ENCODE measurements at places on chromosomes 3 and 15.

GRCh38 chr3:30751610-30752299, 142.7 kb downstream of the GADL1 start:
- DNase-seq = peak; percentile 32

GRCh38 chr3:136232413-136232812, 17.7 kb upstream of the PCCB start:
- no peak for DNase-seq

- no peak for DNase-seq
Observed at GRCh38 chr3:38588371-38588971, 61.0 kb downstream of the SCN5A start.

- DNase-seq = no peak
Observed at GRCh38 chr3:96977671-96978070, 163.3 kb downstream of the EPHA6 start.

DNA sequence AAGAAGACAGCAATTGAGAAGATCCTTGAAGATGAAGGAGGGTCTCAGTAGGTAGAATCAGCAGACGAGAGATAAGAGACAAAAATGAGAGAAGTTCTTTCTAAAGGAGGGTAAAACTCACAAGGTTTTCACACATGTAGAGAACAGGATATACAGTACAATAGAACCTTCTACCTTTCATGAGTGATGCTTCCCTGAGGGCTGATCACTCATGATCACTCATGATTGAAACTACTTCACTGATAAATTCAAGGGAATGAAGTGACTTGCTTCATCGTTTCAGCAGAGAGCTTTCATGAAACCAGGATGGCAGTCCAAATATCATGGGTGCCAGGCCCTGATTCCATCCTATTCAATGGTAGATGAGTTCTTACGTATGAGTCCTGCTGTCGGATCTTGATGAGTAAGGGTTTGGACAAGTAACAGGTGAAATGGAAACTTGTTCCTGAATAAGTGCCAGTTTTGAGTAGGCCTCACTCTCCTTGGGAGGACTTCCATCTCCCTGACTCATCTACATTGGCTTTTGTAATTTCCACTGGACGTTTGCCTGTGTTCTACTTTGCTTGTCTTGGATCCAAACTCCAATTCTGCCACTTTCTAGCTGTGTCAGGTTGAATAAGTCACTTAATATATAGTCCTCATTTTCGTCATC, 9.6 kb upstream of the CLDN16 start:
- DNase-seq = peak; percentile 85

DNA sequence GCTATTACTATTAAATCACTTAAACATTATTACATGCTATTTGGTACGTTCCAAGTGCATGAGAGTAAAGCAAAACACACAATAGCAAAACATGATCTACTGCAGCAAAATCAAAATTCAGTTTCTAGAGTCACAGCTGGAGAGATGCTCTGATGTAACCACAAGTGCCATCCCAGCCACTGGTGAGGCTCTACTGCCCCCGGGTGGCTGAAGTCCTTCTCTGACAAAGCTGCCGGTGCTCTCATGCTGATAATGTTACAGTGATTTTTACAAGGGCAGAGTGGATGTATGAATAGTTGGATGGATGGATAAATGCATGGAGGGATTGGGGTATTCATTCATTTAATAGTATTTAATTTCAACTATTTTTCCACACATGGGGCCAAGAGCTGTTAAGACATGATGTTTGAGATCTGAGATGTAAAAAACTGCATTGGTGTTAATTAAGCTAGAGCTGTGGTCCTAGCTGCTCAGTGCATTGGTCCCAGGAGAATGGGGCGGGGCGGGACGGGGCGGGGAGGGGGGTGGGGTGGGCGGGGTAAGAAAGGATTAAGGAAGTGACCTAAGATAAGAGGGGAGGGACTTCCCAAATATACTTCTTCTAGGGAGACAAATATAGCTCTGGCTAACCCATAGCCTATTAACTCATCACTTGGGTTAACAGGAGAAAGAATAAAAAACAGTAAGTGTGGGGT, 5.3 kb upstream of the SPESP1 start:
- DNase-seq = peak; percentile 70

GRCh38 chr3:49461443-49462171, 8.5 kb upstream of the DAG1 start:
- DNase-seq = no peak

DNA sequence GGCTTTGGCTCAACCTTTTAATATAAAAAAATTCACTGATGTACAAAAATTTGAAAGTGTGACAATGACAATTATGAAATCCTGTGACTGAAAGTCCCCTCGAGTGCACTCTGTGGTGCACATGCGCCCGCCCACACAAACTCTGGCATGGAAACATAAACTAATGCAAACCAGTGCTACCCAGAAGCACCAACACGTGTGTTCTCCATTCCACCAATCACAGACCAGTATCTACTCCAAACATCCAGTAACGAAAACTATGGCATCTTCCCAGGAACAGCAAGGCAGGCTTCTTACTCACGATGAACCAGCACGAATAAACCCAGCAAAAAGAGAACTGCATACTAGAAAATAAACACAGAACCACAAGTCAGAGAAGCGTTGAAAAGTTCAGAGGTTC, 11.7 kb upstream of the NMB start:
- DNase-seq = peak; percentile 98

DNA sequence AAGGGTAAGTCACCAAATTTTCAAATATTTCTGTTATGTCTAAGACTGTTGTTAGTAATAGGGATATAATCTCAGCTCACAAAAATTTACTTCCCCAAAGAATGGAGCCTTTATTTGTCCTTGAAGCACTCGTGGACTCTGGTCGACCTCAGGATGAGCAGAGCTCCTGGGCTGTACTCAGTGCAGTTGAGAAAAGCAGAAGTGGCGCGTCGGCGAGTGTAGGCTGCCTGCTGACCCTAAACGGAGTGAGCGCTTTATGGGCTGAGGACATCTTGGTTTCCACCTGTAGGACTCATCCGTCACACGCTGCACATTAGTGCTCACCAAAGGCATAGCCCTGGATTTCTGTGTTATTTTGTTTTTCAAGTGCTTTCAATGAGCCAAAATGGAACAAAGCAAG, 11.0 kb downstream of the GABRA5 start:
- no peak for DNase-seq

DNA sequence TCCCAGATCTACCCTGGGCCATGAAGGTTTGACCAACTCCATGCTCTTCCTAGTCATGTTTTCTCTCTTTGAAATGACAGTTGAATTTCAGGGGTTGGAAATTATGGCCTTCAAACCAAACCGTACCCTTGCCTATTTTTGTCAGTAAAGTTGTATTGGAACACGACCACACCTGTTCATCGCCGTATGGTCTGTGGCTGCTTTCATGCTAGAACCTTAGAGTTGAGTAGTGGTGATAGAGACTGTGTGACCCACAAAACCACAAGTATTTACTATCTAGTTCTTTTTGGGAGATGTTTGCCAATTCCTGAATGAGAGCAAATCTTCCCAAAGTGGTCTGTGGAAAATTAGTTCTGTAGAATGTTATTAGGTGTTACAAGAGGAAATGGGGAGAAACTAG, 24.0 kb upstream of the STARD5 start:
- no peak for DNase-seq

- DNase-seq = no peak
Observed at GRCh38 chr3:67559029-67559605, 95.3 kb downstream of the SUCLG2 start.

GRCh38 chr3:62968128-62968527, 92.9 kb upstream of the CADPS start:
- no peak for DNase-seq

- no peak for DNase-seq
Observed at GRCh38 chr15:74343127-74343796, 24.2 kb downstream of the CYP11A1 start.

DNA sequence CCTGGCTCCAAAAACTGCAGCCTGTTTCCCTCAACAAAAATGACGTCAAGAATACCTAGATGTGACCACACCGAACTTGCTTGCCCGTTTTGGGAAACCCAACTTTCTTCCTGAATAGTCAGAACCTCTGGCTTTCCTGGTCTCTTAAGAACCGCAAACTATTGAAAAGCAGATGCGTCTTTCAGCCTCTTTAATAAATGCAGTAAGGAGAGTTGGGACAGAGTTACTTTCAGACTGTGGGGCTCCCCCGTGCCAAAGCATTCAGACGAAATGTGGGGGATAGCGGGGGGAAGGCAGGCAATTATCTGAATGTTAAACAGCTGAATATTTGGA, 1.2 kb upstream of the PROK2 start:
- DNase-seq = peak; percentile 8

DNA sequence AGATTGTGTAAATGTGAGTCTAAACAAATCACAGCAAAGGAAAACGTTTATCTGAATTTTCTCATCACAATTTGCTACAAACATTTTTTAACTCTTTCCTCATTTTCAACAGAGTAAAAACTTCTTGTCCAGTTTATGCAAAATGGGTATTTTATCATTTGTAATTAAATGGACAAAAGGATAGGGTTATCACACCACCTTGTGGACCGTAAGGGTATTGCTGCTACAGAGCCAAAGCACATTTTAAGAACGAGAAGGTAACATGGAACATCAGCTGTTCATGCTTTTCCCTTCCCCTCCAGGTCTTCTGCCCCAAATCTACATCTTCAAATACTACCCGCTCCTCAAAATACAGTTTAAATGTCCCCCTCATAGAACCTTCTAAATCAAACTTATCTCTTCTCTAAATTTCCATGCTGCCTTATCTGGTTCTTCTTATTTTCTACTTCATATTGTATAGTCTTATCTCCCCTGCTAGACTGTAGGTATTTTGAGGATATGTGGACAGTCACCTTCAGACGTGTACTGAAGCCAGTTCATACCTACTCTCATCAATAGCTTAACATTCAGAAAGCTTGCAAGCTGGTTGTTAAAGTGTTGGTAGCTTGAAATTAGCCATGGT, 12.8 kb upstream of the SETMAR start:
- peak; percentile 47 for DNase-seq

DNA sequence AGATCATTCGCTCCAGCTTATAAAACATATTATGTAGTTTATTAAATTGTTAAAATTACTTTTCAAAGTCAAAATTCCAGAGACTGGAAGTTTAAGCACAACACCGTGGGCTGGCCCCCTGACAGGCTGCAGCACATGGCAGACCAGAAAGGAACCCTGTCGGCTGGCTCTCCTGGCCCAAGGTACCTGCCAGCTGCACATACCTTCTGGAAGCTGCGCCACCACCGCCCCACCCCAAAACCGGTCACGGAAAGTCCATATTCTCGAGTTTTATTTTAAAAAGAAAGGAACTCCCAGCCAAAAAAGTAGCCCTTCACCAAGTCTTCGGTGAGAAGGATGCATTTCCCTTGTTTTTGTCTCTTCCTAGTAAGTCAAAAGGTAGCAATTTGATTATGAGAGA, 94.6 kb downstream of the FOXP1 start:
- no peak for DNase-seq

DNA sequence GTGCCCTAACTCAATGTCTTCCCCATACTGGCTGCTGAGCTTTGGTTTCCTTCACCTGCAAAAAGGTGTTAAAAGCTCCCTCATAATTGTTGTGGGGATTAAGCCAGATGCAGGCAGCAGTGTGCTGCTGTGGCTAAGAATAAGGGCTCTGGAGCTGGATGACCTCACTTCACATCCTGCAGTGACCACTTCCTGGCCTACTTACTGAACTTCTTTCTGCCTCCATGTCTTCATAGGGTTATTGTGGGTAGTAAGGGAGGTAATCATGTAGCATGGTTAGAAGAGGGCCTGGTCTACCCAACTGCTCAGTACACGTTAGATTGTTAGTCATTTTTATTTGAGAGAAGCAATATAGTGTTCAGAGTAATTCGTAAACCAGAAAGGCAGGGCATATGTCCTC, 18.4 kb downstream of the GYG1 start:
- no peak for DNase-seq

DNA sequence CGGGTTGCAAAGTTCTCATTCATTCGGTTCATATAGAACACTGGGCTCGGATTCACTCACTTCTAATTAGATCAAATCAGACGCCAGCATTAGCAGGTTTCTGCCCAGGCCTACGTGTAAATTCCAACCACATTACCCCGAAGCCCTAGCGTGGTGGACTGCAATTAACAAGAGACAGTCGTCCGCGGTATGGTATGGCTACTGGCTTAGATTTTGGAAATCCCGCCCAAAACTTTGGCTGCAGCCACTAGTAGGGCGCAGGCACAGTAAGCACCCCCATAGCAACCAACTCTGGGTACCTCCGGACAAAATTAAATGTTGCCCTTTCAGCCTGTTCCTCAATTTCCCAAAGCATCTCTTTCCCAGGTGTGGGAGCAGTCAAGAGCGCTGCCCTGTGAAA, 771 bp downstream of the RARRES1 start:
- no peak for DNase-seq

DNA sequence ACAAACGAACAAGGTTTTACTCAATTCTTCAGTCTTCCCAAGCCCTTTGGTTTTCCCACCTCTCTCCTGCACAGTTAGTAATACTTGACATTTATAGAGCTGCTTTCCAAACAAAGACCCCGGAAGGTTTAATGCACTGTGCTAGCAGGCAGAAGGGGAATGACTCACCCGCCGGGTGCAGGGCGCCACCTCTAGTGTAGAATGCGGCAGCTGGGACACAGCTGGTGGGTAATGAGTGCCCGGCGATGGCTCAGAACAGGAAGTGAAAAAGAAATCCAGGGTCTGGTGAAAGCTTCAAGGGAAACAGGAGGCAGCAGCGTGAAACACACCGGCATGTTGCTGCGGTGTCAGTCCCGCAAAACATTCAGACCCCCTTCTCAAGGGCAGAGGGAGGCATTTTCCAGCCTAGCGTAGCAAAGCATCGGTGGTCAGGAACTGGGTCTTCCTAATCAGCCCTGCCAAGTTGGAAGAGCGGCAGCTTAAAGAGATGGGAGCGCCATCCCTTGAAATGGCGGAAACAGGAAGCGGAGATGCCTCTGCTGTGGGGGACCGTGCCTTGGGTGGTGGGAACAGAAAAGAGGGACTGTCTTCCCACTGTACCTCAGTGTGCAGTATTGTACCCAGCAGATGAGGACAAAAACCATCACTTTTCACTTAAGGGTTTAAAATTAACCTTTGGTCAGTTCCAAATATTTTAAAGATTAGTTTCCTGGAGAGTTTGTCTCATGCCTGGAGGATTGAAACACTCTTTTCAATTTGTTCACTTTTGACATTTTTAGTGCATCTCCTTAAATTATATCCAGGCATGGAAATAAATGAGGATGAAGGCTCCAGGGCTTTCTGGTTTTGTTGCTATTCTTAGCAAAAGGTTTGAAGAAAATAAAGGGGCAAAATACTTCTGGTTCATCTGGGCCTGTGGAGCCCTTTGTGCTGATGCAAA, 160.7 kb upstream of the MCTP2 start:
- peak; percentile 55 for DNase-seq

- DNase-seq = peak; percentile 28
Observed at GRCh38 chr3:152021951-152022461, 148.6 kb downstream of the SUCNR1 start.

- DNase-seq = no peak
Observed at GRCh38 chr3:186339180-186339918, 22.7 kb downstream of the DGKG start.

- DNase-seq = no peak
Observed at GRCh38 chr15:93451822-93452221, 362.8 kb upstream of the RGMA start.

DNA sequence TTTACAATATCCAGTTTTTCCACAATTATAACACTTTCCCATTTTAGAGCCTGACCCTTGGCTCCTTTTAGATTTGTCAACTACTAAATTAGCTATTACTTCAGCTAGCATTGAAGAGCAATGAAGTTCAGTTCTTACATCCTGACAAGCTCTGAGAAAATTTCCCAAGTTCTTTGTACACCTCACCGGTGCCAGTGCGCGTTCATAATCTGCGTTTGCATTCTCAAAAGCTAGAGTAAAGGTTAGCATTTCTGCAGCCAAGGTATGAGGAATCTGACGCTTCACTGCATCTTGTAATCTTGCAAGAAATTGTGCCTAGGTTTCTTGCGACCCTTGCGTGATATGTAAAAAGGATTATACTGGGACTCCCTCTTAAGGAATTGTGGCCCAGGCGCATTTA, 25.2 kb upstream of the XCR1 start:
- no peak for DNase-seq

Measured in AG10803 (cell line).